Activated naive CD4-positive, alpha-beta T cell treated with anti-CD3 and anti-CD28 coated beads for 36 hours (primary cell): ENCODE measurements at places on chromosomes 2 and 18. TPM values are rescaled to one million over a fixed set of nuclear protein-coding genes. Genes with fewer than 3 reads are reported as not detected.

Gene AQP12A
- not detected for total RNA-seq

Gene ZC3H6
- 18.5 TPM for total RNA-seq

- peak; percentile 42 for DNase-seq
Observed at GRCh38 chr2:36800381-36800780, 103.9 kb downstream of the VIT start.

GRCh38 chr2:126356631-126357030, 299.3 kb upstream of the GYPC start:
- DNase-seq, result no peak

DNA sequence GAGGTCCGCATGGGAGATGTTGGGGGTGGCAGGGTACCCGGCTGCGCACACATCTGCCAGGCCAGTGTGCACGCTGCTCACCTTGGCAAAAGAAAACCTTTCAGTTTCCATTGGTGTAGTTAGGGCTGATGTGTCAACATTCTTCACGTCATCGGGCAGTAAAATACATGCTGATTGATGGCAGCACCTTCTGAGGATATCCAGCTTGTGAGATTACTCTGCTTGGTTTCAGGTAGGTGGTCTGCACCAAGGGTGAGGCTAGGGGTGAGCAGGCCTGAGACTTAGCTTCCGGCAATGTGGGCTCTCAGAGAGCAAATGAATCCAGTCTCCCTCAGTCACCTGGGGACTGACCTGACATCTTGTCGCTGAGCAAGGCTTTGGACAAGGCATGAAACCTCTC, 19.3 kb upstream of the ACKR3 start:
- no peak for DNase-seq

- DNase-seq, result no peak
Observed at GRCh38 chr2:443216-443615, 155.3 kb upstream of the ALKAL2 start.

Gene UPP2
- not detected for total RNA-seq

- DNase-seq, result no peak
Observed at GRCh38 chr2:23502096-23502495, 117.1 kb downstream of the KLHL29 start.

DNA sequence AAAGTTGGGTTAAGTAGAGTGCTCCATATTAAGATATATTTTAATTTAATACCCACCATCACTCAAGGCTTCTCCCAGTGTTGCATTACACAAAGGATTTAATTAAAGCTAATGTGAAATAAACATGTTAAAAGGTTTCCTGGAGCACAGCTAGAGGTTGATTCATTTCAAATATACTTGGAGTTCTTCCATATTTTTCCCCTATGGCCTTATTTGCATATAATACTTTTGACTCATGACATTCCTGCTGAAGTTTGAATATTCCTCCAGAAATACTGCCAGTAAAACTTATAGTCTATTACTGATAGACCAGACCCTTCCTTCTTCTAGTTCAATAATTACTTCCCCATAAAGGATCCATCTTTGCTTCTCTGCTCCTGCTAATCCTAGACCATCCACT, 227.5 kb downstream of the GULP1 start:
- DNase-seq, result no peak

GRCh38 chr2:7530001-7530400, 612.8 kb downstream of the RNF144A start:
- peak; percentile 34 for DNase-seq

Gene LCT
- total RNA-seq, result 0.05 TPM

DNA sequence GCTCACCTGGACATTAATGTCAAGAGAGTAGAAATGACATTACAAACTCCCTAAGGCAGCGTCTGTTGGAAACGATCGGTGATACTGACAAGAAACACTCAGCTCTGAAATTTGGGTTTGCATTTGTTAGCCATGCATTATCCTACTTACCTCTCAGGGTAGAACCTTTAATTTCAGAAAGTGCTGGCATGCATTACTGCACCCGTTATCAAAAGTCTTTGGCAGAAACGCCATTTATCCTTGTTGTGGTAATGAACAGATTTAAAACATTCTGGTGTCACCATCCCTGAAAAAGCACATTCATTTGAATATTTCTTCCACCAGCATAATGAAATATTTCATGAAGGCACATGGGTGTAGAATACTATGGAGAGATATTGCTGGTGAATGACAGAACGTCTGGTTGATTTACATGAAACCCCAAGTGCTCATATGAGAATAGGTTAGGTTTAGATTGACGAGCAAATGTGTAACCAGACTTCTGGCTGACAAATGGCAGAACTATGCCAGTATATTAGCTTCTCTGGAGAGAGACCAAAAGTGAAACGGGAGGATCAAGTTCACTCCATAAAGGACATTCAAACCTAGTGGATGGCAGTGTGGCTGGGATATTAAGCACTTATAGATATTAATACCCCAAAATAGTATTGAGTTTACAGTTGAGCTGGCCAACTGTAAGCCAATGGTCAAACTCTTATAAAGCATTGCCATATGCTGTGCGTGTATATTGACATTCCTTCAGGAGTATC, 53.5 kb upstream of the ITGB6 start:
- DNase-seq, result no peak

DNA sequence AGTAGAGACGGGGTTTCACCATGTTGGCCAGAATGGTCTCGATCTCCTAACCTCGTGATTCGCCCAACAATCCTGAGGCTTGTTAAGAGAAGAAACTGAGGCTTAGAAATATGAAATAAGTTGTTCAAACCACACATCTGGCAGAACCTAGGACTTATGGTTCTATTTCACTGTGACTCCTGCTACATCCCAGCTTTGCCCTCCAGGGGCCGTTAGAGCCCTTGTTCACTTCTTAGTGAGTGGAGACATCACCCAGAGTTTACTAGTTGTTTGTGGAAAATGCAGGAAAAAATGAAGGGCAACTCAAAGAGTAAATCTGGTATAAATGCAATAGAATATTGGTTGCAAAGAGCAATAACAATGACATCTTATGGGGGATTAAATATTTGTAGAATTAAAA, 43.9 kb downstream of the MARCHF4 start:
- DNase-seq, result peak; percentile 19

DNA sequence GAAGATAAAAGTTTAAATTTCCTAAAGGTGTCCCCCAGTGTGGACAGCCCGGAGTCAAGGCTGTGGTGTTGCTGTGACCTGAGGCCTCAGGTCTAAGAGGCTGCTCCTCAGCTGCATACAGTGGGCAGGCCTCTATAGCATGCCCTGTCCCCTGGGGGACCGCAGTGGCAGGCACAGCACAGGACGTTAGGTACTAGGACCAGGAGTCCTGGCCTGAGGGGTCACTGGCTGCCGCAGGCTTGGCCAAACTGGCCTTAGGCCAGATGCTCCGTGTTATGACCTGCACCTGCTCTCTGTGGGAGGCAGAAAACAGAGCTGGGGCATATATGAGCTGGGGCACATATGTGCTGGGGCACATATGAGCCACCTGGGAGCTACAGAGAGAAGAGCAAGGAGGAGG, 21.2 kb upstream of the MAL start:
- no peak for DNase-seq

Gene ORC2
- 53.7 TPM for total RNA-seq

DNA sequence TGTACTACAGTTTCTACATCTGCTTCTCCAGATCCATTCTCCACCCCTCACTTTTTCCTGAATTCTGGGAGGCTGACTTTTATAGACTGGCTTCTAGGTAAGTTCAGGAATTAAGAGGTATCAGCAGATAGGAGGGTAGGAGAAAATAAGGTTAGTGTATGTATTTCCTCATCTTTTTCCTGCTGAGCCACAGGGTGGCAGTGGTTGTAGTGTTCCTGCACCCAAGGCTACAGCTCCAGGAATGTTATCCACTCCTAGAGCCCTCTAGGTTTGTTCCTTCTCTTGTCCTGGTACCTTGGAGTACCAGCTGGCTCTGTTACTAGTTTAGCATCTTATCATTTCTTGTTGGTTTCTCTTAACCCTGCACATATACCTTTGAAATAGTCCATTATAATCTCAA, 40.7 kb upstream of the C2orf66 start:
- no peak for DNase-seq

DNA sequence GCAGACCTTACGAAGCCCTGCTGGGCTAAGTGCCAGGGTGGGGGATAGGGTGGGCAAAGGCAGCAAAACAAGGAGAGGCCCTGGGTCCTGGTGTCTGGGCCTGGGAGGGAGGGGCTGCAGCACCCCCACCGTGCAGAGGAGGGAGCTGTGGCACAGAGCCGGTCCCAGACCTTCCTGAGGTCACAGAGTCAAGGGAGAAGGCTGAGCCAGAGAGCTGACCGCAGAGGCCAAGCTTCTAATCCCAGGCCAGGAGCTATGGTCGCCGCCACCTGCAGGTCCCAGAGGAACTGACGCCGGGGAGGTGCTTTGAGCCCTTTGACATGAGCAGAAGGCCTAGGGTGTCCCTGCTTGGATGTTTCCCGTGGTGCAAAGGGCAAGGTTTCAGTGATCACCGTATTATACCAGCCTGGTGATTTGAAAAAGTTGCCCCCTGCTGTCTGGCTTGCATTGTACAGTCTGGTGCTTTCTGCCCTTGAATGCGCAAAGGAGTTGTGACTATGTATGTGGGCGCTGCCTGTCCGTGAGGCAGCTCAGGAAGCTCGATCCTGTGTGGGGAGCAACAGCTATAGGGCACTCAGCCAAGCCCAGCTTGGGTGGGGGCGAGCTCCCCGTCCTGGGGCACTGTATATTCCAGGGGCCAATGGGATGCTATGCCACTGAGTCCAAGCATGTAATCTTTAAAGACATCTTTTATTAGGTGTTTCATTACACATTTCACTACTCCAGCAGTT, 44.3 kb downstream of the EDAR start:
- no peak for DNase-seq

Gene PSMA8
- total RNA-seq, result 2.1 TPM

Gene MYO7B
- 0.37 TPM for total RNA-seq

Gene EVX2
- total RNA-seq, result not detected

DNA sequence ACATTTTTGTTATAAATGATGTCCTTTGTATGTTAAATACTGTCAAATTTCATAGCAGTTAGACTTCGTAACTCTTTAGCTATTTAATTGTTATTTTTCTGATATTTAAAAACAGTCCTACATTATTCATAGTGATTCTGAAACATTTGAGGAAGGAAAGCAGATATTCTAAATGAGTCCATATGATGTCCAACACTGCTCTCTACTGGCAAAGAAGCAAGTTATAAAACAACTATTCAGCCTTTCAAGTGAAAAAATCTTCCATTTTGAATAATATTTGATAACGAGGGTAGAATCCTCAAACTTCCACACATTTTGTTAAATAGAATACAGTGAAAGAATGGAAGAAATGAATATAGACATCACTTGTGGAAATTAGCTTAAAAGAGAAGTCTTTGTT, 220.8 kb downstream of the GULP1 start:
- no peak for DNase-seq

DNA sequence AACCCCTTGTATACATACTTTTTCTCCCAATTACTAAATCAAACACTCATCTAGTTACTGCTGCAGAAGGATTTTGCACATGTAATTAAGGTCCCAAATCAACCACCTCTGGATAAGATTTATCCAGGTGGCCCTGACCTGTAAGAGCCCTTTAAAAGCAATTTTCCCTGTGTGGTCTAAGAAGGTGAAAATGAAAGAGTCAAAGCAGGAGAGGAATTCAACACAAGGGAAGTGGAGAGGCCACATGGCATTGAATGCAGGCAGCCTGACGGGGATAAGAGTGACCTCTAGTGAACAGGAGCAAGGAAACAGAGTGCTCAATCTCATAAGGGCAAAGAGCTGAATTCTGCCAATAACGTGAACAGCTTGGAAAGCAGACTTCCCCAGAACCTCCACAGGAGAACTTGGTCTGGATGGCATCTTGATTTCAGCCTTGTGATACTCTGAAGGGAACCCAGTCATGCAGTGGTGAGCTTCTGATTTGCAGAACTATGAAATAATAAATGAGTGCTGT, 27.2 kb downstream of the PPP3R1 start:
- DNase-seq, result peak; percentile 28

- DNase-seq, result peak; percentile 34
Observed at GRCh38 chr2:16900405-16901025, 234.9 kb upstream of the CYRIA start.

Gene SIX3
- not detected for total RNA-seq

- no peak for DNase-seq
Observed at GRCh38 chr2:61411109-61411508, 59.8 kb downstream of the USP34 start.
